ENCODE measurements at places on chromosomes 1 and 21.

- no peak for DNase-seq
Measured at GRCh38 chr1:71166178-71167173, 85.6 kb upstream of the ZRANB2 start.

DNA sequence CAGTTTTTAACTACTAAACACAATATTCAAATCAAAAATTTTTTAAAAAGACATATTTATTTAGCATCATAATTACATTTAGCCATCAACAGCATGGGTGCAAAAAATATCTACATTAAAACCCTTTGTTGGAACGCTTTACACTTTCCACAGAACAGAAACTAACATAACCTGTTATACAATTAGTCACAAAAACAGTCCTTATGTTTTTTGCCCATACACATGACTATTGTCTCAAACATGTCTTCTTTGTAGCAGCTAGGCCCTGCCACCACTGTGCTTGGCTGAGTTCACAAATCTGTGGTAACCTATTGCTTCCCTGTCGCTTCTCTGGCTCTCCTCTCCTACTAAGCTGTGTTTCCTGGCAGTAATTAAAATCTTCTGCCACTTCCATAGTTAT lies 1350.0 kb upstream of the ADGRL2 start:
- DNase-seq = no peak

GRCh38 chr1:94315552-94316116 lies 78.2 kb upstream of the ARHGAP29 start:
- no peak for DNase-seq

- DNase-seq = no peak
Measured at GRCh38 chr1:32965251-32965747, 690 bp upstream of the RNF19B start.

- DNase-seq = no peak
Measured at GRCh38 chr1:76250271-76250670, 175.7 kb downstream of the ST6GALNAC3 start.

GRCh38 chr1:30904962-30905335 lies 3.6 kb downstream of the SDC3 start:
- no peak for DNase-seq

- DNase-seq = no peak
Measured at GRCh38 chr1:182867861-182868260, 28.7 kb downstream of the DHX9 start.

DNA sequence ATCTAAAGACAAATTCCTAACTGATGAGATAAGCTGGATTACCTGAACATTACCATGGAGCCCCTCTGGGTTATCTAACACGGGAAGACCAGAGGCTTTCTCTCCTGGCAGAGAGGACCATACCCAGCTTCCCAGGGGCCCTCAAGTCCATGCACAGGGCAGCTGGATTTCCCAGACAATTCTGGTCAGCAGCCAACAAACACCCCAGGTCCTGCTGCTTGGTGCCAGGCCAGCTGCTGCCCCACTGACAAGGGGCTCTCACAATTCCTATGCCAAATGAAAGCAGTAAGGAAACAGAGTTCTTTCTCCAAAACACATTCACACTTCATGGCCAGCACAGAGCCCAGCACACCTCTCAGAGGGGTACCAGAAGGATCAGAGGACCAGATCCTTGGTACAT lies 114.2 kb downstream of the HLCS start:
- DNase-seq = no peak

GRCh38 chr1:153946622-153947241 lies at the start of gene DENND4B:
TSS of gene DENND4B (minus strand) at chr1:153946718. CDS start at chr1:153944374, 2,344 bp downstream.
- DNase-seq = peak; percentile 82

DNA sequence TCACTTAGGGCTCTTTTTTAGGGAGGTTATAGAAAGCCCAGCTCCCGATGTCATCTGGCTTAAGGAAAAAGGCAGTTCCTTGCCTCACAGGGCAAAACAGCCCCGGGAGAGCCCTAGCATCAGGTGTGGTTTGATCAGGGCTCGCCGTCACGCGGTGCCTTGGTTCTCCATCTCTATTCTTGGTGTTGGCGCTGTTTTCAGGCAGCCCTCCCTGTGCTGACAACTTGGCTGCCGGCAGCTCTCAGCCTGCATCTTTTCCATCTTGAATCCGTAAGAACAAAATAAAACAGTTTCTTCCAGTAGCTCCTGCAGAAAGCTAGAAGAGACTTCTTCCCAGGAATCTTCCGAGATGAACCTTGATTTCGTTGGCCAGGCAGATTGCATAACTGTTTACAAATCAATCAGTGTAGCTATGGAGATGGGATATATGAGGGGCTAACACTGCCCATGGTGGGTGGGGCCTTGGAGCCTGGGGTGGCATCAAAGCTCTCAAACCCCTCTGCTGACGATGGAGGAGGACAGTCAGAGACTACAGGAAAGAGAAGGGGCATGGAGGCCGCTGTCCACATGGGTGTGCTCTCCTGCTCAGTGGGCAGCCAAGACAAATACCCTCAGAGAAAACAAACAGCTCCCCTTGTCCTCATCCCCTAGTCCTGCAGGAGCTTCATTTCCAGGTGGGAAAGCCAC lies 370.7 kb upstream of the C1orf174 start:
- DNase-seq = no peak

- DNase-seq = peak; percentile 52
Measured at GRCh38 chr1:228647523-228648444, 87.5 kb upstream of the RHOU start.

- no peak for DNase-seq
Measured at GRCh38 chr1:25063591-25064416, 133.7 kb upstream of the RUNX3 start.

DNA sequence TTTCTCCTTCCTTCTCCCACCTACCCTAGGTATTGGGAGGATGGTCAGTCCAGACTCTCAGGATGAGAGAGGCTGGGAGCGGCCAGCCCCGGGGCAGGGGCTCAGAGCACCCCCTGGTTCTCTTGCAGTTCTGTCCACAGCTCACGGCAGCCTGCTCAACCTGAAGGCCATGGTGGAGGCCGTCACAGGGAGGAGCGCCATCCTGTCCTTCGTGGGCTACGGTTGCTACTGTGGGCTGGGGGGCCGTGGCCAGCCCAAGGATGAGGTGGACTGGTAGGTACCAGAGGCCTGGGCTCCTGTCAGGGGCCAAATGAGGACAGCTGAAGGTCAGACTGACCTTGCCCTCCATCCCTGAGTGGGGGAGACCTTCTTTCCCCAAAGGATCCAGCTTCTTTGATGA lies 4.2 kb downstream of the PLA2G2F start:
- no peak for DNase-seq

- peak; percentile 40 for DNase-seq
Measured at GRCh38 chr1:22861764-22862440, 110.8 kb downstream of the LACTBL1 start.

GRCh38 chr1:23216771-23217420 lies 406 bp downstream of the HTR1D start:
- DNase-seq = peak; percentile 63

DNA sequence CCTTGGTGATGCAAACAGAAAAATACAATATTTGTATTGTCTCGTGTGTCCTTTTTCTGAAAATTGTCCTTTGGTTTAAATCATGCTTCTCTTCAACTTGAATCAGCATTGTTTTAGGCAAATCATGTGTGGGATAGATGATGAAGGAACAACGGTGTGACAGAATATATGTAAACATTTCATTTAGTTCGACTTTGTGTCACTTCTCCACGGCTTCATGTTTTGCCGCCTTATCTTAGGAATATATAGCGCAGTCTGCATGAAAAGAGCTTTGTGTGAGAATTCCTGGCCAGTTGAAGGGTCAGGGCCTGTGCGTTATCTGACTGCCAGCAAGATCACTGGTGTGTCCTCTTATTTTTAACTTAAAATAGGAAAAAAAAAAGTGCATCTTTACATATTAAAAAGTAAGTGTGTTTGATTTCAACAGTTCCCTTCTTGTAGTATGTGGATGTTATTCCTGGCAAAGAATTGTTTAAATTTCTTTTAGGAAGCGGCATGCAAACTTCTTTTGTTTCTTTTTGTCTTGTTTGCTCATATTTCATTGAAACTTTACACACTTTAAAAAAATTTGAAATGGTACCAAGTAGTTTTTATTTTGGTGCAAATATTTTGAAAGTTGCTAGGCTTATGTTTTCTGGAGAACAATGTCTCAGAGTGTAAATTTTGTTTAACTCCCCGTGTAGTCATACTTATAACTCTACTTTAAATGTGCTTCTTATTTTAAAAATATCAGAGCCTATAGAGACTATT lies 465.2 kb downstream of the USP25 start:
- DNase-seq = no peak

GRCh38 chr1:184810735-184811343 lies 56.2 kb upstream of the EDEM3 start:
- no peak for DNase-seq

- no peak for DNase-seq
Measured at GRCh38 chr1:88973520-88974137, 18.8 kb downstream of the KYAT3 start.

- DNase-seq = no peak
Measured at GRCh38 chr1:221874285-221875003, 132.6 kb upstream of the DUSP10 start.

DNA sequence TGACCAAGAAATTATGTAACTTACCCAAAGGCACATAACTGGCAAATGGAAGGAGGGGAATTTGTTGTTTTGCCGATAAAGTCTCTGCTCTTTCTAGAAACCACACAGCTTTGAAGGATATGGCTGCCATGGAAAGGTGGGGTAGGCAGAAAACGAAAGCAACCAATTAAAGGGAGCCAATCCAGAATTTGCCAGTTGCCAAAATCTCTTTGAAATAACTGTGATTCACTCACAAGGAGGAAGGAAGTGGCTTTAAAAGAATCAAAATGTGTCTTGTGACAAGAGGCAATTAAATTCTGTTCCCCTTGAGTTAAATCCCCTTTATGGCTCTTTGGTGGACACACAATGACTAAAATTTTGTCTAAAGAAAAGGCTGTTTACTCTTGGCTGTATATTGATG lies 61.2 kb upstream of the CCDC190 start:
- DNase-seq = no peak

GRCh38 chr21:36377391-36377842 lies 7.8 kb upstream of the CHAF1B start:
- no peak for DNase-seq

- DNase-seq = no peak
Measured at GRCh38 chr1:97802011-97802410, 118.8 kb downstream of the DPYD start.

DNA sequence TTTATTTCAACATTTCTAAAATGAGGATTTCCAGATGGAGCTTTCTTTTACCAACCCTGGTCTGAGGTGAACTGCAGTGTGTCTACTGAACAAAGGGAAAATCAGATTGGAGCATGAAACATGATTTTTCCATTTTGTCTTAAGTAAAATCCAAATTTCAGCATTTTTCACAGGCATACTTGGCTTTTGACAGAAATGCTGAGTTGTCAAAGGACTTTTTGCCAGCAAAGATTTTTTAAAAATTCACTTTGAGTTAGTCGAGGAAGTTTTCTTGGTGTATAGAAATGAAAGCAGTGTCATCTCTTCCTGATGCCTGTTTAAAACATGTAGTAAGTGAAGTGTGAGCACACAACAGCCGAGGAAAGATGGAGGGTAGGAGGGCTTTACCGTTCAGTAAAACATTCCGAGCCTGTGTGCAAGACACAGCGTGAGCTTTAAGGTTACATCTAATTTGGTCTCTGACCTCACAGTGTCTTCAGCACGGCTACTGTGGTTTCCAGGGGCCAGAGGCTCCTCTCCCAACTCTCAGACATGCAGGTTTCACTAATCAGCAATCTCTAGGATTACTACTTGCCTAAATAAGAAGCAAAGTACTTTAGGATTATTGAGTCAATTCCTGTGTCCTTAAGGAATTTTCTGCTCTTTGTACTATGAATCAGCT lies 45.9 kb downstream of the SAMD13 start:
- no peak for DNase-seq

DNA sequence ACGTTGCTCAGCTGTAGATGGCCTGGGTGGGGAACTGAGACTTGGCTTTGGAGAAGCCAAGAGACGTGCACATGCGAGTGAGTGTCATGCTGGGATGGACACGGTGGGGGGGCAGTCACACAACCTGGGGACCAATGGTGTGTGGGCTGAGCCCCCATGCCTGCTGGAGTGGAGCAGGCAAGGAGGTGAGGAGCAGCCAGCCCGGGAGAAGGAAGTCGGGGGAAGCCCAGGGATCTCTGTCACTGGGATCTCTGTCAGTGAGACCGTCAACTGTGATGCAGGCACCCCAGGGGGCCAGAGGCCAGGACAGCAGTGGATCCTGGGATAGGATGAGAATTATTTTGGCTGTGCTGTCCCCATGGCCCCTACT lies 11.0 kb upstream of the ZNF669 start:
- DNase-seq = no peak

DNA sequence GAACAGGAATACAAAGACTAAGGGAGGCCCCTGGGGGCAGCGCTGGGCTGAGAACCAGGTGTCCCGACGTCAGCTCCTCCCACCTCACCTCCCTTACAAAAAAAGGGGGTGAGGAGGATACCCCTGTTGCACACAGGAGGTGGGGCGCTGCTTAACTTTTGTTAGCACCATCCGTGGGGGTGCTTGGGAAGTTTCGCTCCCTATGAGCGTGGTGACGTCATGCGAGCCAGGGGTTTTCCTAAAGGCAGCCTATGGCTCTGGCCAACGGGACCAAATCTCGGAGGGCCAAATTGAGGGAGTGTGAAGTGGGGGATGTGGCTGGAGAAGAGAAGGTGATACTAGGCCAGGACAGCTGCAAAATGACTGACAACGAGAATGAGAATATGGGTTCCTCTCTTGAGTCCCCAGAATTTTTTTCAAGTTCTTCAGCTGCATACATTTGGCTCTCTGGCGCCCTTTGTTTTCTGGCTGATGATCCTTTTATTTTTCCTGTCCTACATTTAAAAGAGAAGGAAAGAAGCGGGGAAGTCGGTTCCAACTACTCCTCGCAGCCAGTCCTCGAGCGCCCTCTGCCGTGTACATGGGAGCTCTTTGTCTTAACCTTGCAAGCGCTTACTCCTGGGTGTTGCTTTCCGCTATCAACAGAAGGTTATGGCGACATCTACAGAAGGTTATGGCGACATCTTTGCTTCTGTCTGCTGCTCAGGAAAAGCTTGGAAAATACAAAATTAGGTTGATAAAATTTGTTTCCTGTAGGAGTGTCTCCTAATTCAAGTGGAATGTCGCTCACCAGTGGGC lies 48.0 kb upstream of the ZC3H11B start:
- peak; percentile 53 for DNase-seq

- DNase-seq = peak; percentile 35
Measured at GRCh38 chr1:29282924-29283803, 46.8 kb downstream of the PTPRU start.

DNA sequence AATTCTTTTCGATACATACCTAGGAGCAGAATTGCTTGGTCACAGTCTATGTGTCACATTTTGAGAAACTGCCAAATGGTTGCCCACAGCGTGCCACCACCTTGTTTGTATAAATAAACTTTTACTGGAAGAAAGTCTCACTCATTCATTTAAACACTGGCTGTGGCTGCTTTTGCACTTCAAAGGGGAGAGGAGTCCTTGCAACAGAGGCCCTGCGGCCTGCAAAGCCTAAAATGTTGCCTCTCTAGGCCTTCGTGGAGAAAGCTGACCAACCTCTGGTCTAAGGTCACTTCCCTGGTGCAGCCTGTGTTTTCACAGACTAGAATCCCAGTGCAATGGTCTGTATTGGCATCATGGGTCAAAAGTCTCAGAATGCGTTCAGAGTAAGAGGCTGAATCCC lies 8.3 kb downstream of the RIPK4 start:
- no peak for DNase-seq

Data from activated T-cell treated with anti-CD3 and anti-CD28 coated beads, Interleukin-2, amount 50 U/mL, for 48 hours (primary cell).